T-helper 1 cell (primary cell): ENCODE measurements at places on chromosomes 11 and 22.

DNA sequence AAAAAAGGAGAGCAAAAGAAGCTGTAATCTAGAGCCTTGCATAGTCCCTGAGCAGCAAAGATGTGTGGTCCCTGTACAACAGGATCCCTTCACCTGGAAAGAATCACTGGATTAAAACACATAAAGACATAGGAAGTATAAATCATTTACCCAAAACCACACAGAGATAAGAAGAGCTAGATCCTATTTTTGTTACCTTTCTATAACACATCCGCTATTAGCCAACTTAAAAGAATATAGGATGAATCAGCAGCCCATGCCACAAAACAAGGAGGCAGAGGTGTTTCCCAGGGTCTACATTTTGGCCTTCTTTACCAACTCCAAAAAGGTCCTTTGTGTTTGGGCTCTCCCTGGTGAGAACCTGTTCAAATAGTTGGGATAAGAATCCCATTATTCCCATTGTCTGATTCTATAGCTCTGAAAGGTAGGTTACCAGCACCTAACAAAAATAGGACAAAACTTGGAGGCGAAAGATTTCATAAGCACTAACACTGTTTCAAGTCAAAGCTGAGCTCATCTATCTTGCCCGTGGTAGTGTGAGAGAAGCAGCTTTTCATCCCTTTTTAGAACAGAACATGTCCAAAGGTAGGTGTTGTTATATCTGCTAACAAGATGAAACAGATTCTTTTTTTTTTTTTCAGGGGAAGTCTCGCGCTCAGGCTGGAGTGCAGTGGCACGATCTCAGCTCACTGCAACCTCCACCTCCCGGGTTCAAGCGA lies 26.8 kb downstream of the PAK1 start:
- DNase-seq: no peak

- DNase-seq: no peak
Measured at GRCh38 chr11:76653674-76654284, 16.8 kb downstream of the LRRC32 start.

- DNase-seq: no peak
Measured at GRCh38 chr22:47125603-47126002, 363.2 kb downstream of the TBC1D22A start.

DNA sequence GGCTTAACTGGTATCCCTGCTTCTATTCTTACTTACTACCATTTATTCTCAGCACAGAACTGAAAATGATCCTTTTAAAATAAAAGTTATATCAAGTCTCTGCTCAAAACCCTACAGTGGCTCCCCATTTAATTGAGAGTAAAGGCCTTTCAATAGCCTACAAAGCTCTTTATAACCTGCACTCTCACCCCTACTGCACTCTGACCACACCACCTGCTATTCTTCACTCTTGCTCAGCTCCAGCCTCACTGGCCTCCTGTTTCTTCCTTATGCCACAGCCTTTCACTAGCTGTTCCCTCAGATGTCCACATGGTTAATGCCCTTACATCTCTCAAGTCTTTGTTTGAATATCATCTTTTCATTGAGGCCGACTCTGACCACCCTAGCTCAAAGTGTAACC lies 40.9 kb upstream of the PPP2R1B start:
- no peak for DNase-seq

- DNase-seq: no peak
Measured at GRCh38 chr11:129974237-129974636, 28.4 kb downstream of the PRDM10 start.

- DNase-seq: no peak
Measured at GRCh38 chr11:76678321-76678720, 7.8 kb upstream of the LRRC32 start.

- no peak for DNase-seq
Measured at GRCh38 chr11:32658639-32659406, 75.2 kb downstream of the EIF3M start.

DNA sequence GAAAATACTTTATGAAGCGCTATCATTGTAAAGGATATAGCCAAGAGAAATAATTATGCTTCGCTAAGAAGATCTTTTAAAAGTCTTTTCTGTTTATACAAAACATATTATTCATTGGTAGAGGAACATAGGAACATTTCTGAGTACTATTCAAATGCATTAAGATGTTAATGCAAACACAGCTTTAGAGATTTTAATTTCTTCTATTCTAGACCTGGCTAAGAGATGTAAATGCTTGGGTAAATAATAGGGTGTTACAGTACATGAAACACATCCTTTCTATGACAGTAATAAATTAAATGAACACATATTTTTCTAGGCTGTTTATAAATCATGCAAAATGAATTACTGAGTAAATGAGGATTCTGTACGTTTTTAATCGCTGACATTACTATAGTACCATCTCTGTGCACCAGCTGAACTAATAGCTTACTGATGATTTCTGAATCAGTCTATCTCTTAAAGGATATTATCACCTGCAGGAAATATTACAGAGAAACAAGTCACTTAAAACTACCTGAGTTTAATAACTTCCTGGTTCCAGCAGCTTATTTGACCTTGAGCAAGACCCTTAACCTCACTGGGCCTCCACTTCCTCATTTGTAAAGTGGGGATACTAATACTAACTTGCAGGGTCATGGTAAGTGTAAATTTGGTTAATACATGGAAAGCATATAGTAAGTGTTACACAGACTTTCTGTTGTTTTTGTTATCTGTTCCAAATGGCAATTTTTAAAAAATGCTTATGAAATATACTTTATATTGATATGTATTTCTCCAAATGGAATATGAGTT lies 344.9 kb downstream of the DYNC2H1 start:
- no peak for DNase-seq

DNA sequence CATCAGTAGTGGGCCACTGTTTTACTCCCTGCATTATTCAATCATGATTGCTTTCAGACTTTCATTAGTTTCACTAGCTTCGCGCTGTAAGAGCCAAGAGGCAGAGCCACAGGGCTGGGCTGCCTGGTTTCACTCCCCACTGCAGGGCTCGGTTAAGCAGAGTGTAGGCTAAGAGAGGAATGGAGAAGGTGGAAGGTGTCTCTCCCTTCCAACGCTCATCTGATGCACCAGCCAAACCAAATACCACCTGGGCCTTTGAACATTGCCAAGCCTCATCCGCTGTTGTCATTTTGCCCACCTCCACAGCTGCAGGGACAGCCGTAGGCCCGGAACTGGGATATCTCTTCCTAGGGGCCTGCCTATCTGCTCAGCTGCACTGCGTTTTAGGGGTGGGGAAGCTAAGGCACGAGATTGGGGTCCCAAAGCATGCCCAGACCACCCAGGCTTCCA lies 480 bp upstream of the SMARCB1 start:
- no peak for DNase-seq

DNA sequence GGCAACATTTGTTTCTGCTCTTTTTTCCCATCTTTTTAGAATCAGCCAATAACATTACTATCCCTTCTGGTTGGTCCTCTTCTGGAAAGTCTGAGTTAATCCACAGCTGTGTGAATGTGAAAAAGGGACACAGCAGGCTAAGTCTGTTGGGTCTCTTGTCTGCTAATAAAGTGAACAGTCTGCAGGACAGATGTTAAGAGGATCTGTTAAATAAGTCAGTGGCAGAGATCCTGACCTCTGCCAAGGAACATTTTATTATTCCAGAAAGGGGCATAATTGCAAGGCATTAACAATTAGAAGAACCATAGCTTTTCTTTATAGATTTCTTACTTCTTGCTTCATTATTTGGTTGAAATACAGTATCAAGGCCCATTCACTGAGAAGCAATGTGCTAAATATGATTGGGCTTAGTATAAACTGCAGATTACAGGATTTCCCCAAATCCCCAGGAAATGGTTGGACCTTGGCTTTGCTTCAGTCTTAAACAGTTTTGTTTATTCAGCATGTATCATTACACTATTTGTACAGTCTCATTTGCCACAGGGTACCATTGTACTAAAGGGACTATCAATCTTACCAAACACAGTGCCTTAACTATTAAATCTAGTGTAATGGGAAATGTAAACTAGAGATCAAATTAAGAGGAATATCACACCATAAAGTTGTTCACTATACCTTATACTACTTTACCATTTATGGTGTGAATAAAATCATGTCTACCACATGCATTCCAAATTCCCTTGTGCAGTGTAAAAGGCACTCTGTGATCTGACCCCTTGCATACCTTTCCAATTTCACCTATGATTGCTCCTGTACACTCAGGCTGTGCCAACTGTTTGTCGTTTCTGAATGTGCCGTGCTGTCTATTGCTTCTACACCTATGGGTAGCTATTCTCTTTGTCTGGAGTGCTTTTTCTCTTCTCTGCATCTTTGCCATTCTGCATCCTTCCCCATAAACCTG lies 274.0 kb downstream of the SOX6 start:
- no peak for DNase-seq

- no peak for DNase-seq
Measured at GRCh38 chr11:104254347-104254746, 90.4 kb upstream of the PDGFD start.

DNA sequence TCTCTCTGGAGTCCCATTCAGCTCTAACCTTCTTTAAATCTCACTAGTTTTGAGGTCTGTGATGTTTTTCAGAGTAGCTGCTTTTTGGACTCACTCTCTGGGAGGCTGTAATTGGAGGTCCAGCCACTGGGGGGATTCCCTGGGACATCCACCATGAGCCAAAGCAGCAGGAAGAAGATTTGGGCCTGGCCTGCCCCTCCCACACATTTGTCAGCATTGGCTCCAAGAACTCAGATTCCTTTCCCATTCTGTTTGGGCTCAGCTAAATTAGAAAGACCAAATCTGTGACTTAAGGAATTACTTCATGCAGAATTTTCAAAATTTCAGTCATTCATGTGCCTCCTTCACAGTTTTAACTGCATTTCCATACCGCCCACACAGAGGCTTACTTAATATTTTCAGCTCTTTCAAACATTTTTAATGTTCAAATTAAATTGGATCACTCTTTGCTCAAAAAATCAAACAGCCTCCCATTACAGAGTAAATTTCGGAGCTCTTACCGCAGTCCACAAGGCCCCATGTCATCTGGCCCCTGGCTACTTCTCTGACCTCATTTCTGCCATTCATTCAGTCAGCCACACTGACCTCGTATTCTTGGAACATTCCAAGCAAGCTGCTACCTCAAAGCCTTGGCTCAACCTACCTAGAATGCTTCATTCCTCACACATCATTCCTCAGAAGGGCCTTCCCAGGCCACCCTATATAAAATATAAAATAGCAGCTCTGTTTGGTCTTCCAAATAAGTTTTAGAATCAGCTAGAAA lies 54.5 kb upstream of the RRAS2 start:
- DNase-seq: no peak

GRCh38 chr11:90222459-90223247 lies at the start of gene CHORDC1:
Gene CHORDC1 (minus strand): TSS chr11:90223049. CDS start chr11:90222954, 95 bp downstream.
- peak; percentile 86 for DNase-seq

GRCh38 chr22:34917239-34917638 lies 148.7 kb upstream of the ISX start:
- DNase-seq: no peak

DNA sequence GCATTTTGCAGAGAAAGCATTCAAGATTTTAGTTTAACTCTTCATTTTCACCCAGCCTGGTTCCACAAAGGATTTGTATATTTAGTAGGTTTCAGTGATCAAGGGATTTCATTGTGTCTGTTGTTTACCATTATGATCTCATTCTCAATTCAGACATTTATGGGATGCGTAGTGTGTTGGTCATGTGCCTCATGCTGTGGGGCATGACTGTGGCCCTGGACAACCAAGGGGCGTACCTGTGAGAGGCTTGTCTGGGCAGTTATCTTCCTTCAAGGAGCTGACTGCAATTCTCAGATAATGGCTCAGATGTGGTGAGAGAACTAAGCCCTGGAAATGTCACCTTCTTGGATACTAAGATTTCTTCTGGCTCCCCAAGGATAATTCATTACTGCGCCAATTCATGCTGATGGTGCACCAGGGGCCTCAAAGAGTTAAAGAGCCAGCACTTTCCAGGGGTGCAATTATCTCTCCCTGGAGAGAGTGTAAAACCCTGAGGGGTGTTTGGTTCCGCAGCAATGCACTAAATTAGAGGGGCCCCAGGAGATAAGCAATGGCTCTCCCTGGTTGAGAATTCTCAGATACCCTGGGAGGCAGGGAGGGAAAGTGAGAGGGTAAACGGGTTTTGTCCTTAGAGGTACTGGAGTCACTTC lies 32.2 kb downstream of the SLC6A5 start:
- no peak for DNase-seq

DNA sequence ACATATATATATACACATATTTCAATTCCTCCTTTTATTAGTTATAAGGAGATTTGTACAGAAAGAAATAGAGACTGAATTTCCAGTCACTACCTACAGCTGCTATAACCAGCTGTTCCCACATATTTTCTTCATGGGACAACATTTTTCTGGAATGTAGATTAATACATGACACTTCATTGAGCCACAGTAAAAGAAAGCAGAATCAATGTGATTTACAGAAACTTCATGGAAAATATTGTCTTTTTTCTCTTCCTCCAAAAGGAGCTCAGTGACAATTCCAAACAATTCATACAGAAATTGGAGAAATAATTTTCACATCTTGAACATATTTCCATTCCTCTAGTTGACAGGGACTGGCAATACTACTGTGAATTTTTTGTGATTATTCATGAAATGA lies 249.2 kb downstream of the DLG2 start:
- no peak for DNase-seq

- no peak for DNase-seq
Measured at GRCh38 chr22:19525116-19525660, 978 bp upstream of the CLDN5 start.

DNA sequence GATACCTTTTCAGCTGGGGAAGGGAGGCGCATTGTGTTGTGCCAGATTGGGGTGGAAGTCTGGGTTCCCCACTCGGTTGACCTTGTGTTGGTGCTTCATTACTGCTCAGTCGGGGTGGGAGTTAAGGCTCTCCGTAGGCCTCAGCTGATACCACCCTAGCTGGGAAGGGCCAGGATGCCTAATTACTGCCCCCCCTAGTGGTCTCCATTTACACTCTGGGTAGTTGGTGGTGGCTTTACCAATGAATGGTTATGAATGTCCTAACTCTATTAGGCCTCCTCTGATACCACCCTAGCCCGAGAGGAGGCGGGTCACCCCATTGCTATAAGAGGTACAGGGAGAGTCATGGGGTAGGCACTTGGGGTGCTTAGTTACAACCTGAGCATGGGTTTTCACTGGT lies 27.5 kb upstream of the HIKESHI start:
- DNase-seq: no peak

GRCh38 chr11:102994105-102994504 lies 38.6 kb upstream of the MMP13 start:
- no peak for DNase-seq

DNA sequence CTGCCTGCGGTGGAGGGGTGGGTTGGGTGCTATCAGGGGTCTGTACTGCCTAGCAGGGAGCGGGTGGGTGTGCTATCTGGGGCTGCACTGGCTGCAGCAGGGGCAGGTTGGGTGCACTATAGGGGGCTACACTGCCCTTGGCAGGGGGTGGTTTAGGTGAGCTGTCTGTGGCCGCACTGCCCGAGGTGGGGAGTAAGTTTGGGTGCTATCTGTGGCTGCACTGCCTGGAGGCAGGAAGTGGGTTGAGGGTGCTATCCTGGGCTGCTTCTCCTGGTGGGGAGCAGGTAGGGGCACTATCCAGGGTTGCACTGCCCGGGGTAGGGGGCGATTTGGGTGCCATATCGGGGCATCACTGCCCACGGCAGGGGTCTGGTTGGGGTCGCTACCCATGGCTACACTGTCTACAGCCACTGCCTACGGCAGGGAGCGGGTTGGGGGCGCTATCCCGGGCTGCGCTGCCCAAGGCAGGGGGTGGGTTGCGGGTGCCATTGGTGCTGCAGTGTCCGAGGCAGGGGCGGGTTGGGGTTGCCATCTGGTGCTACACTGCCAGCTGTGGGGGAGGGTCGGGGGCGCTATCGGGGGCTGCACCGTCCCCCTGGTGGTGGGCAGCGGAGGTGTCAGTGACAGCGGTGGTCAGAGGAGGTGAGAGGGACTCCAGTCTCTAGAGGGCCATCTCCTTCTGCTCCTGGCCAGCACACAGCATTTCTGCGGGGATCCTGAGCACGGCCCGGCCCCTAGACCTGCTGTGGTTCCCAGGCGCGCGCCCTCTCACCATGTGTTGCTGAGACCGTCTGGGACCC lies 1.3 kb upstream of the RFPL2 start:
- no peak for DNase-seq
